GM13977 (cell line): ENCODE measurements at places on chromosomes 2 and 18.

- DNase-seq: peak; percentile 39
Measured at GRCh38 chr2:37570773-37571586, 100.5 kb downstream of the CDC42EP3 start.

- DNase-seq: no peak
Measured at GRCh38 chr2:150639383-150639782, 151.9 kb upstream of the RND3 start.

- no peak for DNase-seq
Measured at GRCh38 chr2:84477886-84478285, 18.8 kb upstream of the SUCLG1 start.

DNA sequence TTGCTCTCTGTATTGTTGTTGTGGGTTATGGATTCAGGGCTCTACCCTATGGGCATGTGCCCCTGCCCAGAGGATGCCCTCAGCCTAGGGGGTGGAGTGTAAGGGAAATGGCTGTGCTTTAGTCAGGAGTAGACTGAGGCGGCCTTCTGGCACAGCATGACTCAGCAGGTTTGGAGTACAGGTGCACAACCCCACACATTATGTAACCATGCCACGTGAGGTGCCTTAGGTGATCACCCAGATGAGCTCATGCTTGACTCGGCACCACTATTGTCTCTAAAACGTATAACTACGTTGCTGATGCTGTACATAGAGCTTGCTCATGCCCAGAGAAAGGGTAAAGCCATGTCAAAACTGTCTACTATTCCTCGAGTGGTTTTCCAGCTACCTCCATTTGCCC, 48.3 kb upstream of the ZC3H15 start:
- DNase-seq: no peak

DNA sequence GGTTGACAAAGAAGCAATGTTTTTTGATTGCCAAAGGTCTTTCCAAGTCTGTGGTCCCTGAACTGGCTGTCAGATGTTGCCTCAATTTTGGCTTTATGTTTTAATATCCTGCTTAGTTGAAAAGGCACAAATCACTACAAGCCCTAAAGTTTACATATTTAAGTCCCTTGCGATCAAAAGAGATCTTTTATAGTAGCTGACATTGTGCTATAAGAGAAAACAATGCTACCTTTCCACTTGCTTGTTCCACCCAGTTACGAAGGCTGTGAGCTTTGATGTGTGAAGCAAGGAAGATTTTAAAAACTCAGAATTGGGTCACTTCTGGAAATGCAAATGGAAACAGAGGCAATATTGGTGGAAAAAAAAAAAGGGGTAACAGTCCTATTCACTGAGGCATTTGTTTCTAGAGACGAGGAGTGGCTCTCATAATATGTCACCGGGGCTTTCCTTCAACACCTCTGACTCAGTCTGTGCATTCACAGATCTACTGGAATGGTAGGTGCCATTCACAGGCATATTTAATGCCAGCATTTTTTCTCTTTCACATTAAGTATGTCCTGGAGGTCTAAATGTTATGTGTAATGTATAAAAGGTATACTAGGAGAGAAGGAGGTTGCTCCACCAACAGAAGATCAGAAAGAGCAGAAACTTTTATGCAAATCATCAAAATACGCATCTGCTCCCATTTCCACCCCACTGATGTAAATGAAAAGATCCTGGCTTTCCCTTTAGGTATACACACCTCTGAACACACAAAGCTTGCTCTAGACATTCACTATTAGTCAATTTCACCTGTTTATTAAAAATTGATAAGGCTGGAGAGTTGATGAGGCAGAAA, 91.8 kb downstream of the TGIF1 start:
- peak; percentile 72 for DNase-seq

- DNase-seq: no peak
Measured at GRCh38 chr2:127623388-127624319, 22.3 kb upstream of the GPR17 start.

DNA sequence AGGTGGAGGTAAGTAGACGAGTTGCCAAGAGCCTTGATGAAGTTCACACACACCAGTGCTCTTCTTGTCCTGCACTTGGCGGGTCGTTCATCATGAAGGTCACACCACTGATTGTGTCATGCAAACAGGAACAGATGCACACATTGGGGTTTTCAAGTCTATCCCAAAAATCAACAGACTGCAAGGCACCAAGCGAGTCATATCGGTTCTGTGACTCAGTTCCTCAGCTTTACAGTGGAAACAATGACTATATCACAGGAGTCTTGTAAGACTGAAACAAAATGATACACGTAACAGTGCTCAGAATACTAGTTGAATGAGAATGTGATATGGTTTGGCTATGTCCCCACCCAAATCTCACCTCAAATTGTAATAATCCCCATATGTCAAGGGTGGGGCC, 526.9 kb upstream of the ID2 start:
- DNase-seq: no peak

DNA sequence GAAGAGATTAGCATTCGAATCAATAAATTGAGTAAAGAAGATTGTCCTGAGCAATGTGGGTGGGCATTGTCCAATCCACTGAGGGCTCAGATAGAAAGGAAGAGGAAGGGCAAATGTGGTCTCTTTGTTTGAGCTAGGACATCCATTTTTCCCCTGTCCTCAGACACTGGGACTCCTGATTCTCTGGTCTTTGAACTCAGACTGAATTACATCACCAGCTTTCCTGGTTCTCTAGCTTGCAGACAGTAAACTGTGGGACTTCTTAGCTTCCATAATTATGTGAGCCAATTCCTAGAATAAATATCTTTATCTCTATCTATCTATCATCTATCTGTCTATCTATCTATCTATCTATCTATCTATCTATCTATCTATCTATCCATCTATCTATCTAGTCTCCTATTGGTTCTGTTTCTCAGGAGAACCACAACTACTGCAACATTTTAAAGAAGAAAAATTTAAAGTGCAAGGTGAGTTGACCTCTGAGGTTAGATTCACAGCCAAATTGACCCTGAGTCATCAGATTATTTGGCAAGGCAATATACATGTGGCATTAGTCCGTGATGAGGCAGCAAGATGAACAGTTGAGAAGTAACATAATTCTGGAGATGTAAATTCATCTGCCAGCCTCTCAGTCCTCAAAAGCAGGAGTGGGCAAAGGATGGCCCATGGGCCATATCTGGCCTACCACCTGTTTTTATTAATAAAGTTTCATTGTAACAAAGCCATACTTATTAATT, 191.4 kb downstream of the PDE11A start:
- DNase-seq: no peak

DNA sequence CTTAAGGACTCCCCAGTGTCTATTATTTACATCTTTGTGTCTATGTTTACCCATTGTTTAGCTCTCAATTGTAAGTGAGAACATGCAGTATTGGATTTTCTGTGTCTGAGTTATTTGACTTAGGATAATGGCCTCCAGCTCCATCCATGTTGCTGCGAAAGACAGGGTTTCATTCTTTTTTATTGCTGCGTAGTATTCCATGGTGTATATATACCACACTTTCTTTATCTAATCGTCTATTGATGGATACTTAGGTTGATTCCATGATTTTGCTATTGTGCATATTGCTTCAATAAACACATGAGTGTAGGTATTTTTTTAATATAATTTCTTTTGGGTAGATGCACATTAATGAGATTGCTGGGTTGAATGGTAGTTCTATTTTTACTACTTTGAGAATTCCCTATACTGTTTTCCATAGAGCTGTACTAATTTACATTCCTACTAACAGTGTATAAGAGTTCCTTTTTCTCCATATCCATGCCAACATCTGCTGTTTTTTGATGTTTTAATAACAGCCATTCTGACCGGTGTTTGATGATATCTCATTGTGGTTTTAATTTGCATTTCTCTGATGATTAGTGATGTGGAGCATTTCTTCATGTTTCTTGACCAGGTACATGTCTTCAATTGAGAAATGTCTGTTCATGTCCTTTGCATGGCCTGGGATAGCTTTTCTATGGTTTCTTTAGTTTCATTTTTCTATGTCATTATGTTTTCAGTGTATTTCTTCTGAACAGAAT, 21.8 kb downstream of the MTCL1 start:
- no peak for DNase-seq

GRCh38 chr2:43885132-43885632, 46.4 kb downstream of the ABCG8 start:
- no peak for DNase-seq

GRCh38 chr18:48418539-48419276, 9.5 kb upstream of the ZBTB7C start:
- no peak for DNase-seq

GRCh38 chr2:196994764-196995163, 68.3 kb upstream of the PGAP1 start:
- no peak for DNase-seq

DNA sequence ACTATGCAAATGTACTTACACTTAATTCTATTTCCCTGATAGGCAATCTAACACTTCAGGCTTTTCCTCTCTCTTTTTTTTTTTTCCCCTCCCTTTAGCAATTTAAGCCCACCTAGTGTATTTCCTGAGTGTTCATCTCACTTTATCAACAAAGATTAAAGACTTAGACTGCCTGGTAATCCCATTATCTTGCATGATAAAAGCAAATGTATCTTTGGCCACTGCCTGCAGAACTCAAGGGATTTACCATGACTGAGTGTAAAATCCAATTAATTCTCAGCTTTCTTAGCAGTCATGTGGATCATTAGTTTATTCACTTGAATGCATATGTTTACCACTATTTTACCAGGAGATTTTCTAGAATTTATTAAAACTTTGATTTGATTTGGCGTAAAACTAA, 1102.2 kb upstream of the GYPC start:
- DNase-seq: no peak

- no peak for DNase-seq
Measured at GRCh38 chr2:176158855-176159662, 2.0 kb downstream of the HOXD3 start.

GRCh38 chr18:22558945-22559385, 141.2 kb upstream of the CTAGE1 start:
- no peak for DNase-seq

DNA sequence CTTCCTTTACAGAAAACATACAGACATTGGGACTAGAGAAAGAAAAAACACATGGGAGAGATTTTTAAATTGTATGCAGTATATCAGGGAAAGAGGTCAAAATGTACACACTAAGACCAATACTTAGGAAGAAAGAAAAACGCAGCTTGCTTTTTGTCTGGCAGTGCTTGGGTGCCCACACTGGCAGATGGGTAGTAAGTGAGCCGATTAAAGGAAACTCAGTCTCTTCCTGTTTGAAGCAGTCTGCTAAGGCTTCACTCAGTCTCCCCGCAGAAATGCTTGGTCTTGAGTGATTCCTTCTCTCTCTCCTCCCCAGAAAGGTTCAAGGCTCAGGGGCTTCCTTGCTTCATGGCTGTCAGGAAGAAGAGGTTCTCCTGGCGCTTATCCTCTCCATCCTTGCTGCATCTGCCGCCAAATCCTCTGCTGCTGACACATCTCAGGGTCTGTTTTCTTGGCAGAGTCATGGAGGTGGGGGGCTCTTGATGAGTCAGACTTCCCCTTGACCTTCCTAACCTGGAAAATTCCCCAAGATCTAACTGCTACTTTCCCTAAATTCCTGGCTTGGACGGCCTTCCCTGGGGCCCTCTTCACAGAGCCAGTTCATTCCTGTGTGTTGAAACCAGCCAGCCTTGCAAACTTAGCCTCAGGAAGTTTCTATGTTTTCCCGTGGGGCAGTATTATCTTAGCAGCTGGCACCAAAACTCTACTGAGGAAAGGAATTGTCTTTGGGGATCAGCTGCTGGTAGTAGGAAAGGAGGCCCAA, 10.5 kb upstream of the TMSB10 start:
- DNase-seq: no peak

DNA sequence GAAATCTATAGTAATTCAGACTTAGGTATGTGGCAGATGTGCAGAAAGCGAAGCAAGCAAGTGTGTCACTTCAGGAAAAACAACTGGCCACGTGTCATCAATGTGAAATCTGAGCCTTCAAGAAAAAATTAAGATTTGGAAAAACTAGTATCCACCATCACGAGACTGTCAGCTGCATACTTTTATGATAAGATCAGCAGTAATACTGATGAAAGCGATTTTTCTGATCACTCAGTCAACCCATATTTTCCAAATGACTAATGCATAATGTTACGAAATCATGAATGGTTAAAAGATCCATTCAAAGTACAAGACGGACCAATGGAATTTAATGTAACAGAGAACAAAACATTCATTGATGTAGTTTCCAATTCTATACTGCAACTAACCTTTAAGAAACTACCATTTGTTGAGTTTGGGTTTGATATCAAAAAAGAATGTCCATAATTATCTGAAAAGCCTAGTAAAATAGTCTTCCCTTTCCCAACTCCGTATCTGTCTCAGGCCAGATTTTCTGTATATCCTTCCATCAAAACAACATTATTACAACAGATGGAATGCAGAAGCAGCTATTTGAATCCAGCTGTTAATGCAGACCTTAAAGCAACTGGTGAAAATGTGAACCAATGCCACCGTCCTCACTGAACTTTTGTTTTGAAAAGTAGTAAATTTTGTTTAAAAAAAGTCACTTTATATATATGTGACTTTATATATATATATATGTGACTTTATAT, 17.0 kb upstream of the BCL2 start:
- DNase-seq: no peak

- no peak for DNase-seq
Measured at GRCh38 chr18:59957957-59958356, 58.2 kb downstream of the PMAIP1 start.

- no peak for DNase-seq
Measured at GRCh38 chr2:176187200-176187898, 1.1 kb upstream of the HOXD1 start.

- DNase-seq: no peak
Measured at GRCh38 chr18:24342347-24342746, 55.3 kb downstream of the OSBPL1A start.

GRCh38 chr2:132936261-132936660, 266.3 kb upstream of the LYPD1 start:
- DNase-seq: no peak
